T-helper 2 cell (primary cell): ENCODE measurements at places on chromosomes 11 and 22.

DNA sequence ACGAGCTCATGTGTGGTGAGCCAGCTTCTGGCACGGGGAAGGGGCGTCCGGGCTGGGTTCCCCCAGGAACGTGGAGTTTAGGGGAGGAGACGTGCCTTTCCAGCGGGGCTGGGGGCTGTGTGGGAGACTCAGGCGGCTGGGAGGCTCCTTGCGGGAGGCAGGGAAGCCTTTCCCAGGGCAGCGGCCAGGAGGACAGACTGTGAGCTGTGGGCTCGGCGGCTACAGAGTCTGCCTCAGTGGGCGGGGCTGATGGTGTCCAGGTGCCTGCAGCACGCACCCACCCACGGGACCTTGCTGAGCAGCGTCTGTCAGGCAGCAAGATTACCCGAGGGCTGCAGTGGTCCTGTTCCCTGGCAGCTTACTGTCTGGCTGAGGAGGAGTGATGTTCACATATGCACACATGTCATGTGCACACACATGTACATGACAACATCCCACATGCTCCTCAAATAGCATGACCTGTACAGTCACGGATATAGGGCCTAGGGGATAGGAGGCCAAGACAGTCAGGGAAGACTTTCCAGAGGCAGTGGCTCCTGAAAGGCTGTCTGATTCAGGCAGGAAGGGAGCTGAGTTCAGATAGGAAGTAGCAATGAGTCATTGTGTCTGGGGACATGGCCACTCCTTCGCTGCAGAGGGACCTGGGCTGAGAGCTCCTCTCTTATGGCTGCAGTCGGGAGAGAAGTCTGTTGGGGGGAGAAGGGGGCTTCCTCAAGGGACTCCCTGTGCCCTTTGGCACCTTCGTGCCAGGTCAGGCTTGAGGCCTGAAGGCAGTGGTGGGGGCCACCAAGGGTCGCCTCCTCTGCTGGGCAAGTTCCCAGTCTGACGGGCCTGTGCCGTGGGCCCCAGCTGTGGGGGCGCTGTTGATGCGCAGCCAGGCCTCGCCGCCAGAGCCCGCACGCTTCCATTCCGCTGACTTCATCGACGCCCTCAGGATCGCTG lies 23.3 kb upstream of the PPP6R3 start:
- DNase-seq = no peak

GRCh38 chr11:59189986-59190385 lies 18.1 kb downstream of the DTX4 start:
- DNase-seq = no peak

- DNase-seq = no peak
Measured at GRCh38 chr11:2776351-2777061, 76.7 kb upstream of the KCNQ1OT1 start.

DNA sequence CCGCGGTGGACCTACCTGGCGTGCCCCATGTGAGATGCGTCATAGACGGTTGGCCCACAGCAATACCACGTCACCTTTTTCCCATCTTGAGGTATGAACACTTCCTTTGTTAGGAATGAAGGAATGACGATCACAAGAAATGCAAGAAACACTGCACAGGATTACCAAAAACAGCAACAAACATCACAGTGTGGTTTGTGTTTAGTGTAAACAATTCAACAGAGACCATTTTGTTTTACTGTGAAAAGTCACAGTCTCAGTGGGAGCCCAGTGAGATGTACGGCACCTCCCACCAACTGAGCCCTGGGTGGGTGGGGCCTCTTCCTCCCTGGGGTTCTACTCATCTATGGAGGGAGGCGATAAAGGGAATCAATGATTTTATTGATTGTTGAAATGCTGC lies 16.3 kb downstream of the CARS1 start:
- DNase-seq = no peak

DNA sequence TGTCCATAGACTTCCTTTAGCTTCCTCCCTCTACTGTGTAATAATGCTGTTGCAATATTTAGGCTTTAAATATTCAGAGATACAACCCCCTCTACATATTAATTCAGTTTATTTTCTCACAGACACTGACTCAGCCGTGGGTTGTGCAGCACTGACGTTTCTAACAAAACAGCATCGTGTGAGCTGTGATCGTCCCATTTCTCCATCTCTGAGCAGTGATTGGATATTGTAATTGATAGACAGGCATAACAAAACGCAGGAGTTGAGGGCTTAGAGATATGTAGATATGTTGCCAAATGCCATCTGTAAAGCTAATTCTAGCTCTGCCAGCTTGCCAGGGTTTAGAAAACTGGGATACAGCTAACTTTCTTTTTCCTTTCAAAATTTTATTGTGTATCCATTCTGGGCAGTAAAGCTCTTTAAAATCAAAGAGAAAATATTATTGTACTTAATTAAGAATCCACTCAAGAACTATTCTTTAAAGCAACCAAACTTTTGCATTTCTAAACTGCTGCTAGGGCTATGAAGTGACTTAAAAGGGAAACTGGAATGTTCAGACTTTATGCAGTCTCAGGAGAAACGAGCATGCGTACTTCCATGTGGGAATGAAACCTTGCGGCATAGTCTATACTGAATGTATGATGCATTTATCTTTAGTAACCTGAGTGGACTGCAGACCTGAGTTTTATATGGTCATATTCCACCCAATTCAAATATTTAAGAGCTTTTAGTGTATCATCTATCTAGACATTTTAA lies 22.7 kb downstream of the BTBD10 start:
- no peak for DNase-seq

GRCh38 chr11:2678396-2678795 lies 21.4 kb downstream of the KCNQ1OT1 start:
- no peak for DNase-seq

DNA sequence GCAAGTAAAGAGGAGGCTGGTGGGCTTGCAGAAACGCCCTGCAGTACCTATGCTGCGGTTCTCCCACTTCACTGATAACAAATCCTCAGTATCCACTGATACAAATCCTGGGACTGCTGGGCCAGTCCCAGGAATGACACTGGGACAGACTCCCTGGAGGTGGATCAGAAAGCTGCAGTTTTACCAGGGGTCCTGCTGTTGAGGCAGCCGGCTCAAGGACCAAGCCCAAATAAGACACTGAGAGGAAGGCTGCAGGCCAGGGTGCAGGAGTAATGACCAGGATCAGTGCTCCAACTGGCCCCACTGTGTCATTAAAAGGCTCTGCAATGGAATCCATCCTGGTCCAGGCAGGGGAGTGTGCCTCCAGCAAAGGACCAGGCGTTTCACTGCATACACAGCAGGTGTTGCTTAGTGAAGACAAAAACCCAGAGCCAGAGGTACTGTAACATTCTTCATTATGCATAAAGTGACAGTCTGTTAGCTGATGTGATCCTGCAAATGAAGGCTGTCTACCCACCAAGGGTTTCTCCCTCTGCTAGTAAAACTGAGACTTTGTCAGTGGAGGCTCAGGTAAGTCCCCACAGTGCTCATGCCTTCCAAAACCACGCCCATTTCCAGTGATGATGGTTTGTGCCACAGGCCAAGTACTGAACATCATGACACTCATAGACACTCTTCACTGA lies 1.4 kb upstream of the C22orf39 start:
- DNase-seq = no peak

GRCh38 chr11:120719348-120719747 lies 207.8 kb downstream of the GRIK4 start:
- no peak for DNase-seq

DNA sequence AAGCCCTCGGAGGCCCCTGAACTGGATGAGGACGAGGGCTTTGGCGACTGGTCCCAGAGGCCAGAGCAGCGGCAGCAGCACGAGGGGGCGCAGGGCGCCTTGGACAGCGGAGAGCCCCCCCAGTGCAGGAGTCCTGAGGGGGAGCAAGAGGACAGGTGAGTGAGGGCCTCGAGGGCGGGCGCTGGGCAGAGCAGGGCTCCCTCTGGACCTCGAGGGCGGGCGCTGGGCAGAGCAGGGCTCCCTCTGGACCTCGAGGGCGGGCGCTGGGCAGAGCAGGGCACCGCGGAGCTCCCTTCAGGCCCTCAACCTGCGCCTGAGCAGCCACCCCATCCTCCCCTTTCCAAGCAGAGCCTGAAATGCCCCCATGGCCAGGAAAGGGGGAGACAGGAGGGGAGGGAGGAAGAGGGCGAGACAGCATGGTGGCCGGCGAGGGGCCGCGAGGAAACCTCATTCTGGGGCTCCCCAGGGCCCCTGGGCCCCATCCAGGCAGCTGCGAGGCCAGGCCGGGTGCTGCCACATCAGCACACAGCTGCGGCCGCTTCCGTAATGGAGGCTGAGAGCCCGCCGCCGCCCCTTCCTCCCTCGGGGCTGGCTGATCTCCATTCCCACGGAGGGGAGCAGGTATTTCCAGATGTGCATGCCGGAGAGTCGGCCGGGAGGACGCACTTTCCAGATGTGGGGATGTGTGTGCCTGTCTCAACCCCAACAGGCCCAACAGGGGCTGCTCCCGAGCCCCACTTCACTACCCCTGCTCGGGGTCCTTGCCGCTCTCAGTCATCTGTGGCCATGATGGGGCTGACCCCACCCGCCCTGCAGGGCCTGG lies 10.0 kb downstream of the PRR33 start:
- DNase-seq = no peak

GRCh38 chr22:37044634-37045625 lies 6.6 kb upstream of the KCTD17 start:
- no peak for DNase-seq

DNA sequence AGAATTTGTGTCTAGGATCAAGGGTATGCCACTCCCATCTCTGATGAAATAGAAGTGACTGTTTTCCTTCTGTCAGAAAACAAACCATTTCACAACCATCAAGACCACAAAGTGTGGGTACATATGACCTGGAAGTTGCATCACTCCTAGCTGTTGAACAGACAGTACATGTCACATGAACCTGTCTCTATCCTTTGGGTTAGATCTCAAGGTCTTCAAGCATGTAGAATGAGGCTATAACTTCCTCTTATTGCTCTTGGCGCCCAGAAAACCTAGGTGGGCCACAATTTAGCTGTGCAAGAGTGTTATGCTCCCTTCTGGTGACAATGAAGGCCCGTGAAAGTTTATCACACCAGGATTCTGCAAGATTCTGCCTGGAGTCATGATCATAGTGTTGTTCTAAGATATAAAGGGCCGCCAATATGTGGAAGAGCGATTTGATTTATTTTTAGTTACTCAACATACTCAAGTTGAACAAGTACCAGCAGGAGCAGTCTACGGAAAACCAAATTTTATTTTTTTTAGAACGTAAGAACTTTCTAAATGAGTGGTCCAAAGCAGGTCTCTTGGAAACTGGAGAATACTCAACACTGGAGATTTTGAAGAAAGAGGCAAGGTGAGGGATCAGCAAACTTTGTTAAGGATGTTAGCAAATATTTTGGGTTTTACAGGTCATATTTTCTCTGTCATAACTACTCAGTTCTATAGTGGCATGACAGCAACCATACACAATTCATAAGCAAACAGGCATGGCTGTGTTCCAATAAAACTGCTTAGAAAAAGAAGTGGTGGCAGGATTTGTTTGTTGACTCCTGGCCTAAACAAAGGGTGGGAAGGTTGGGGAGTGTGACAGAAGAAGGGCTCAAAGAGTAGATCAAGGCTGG lies 101.8 kb downstream of the USP35 start:
- DNase-seq = no peak

- DNase-seq = no peak
Measured at GRCh38 chr11:7691759-7692350, 14.4 kb downstream of the OVCH2 start.

GRCh38 chr11:65927904-65928397 lies 8.7 kb downstream of the DRAP1 start:
- DNase-seq = peak; percentile 93

DNA sequence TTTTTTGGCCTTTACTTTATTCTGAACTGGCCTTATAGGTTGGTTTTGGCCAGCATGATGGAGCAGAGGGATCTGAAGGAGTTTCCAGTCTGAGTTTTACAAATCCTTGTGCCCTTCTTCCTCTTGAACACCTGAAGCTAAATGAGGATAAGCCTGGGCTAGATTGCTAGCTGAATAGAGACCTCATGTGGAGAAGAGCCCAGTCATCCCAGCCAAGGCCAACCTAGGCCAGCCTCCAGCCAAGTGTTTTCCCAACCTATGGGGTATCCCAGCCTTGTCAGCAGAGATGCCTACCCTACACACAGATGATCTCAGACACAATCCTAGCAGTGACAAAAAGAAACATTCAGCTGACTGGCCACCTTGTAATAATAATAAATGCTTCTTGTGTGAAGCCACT lies 966 bp upstream of the CASP12 start:
- DNase-seq = no peak

DNA sequence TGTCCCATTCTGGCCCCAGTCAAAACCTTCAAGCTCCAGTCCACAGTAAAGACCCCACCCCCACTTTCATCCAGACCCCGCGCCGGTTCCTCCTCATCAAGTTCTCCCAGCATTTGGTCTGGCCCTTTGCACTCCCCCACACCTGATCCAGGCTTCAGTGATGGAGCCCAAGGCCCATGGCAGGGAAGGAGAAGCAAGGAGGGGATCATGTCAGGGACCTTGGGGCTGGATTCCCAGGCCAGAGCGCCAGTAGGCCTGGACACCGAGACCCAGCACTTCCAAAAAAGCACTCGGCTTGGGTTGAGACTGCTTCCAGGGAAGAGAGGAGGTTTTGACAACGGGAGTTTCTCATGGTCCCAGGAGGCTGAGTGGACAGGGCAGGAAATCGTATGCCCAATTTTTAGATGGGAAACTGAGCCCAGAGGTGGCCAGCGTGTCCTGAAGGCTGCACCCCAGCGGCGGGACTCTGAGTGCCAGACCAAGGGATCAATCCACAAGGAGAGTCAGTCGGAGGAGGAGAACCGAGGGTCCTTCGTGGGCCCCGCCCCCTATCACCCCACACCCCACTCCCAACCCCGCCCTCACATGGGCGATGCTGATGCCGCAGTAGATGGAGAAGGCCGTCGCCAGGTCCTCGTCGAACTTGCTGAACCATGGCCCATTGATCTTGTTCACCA lies 90.5 kb downstream of the PDE2A start:
- DNase-seq = no peak

GRCh38 chr11:1153105-1153950 lies 4.4 kb upstream of the MUC5AC start:
- no peak for DNase-seq

DNA sequence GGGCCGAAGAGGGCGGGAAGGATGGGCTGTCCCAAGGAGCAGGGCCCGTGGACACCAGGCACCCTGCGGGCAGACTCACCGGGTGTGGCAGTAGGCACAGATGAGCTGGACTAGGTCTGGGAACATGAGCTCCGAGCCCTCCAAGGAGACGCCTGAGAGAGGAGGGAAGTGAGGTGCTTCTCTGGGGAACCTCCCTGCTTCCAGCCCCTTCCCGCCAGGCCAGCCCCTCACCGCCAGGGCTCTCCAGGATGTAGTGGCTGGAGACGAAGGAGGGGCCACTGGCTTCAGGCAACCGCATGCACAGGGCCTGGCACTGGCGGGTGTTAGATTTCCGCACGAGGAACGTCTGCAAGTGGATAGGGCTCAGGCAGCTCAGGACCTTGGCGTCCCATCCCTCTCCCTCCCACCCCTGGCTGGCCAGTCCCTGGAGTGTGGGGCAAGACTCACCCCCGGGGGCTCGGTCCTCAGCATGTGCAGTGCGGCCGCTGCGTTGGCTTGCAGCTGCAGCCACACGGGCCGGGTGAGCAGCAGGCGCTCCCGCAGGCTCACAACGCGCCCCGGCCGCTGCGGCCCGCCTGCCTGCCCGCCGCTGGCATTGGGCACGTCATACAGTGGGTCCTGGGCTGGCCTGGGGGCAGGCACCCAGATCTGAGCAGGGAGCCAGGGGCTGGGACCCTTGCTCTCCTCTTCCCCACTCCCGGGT lies 552 bp downstream of the RIN1 start:
- no peak for DNase-seq

- DNase-seq = no peak
Measured at GRCh38 chr22:32801537-32802236, at the start of gene TIMP3. TSS of gene TIMP3 (plus strand) at chr22:32801705. CDS start at chr22:32802002, 297 bp downstream.
